ENCODE measurements at places on chromosomes 2 and 18.

- DNase-seq, result no peak
Measured at GRCh38 chr2:85953476-85953875, 64.7 kb upstream of the ST3GAL5 start.

GRCh38 chr2:191806396-191806795 lies 40.5 kb downstream of the CAVIN2 start:
- DNase-seq, result no peak

GRCh38 chr2:217691516-217691915 lies 311.3 kb downstream of the TNS1 start:
- DNase-seq, result no peak

GRCh38 chr2:214904634-214905033 lies 95.2 kb upstream of the BARD1 start:
- DNase-seq, result no peak

DNA sequence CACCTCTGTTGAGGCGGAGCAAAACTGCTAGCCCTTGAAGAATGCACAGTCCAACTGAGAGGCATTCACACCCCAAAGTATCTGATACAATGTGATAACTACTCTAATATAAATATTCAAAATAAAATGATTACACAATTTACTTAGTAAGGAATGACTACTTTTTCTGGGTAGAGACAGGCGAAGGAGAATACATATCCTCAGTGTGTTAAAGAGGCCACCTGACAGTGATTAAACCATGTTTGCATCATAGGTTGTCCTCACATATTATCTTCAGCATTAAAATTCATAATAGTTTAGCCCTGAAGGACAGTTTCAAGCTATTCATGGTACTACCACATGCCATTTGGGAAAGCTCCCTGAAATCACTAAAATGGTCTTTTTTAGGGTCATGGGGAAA lies 16.9 kb upstream of the BAZ2B start:
- no peak for DNase-seq

DNA sequence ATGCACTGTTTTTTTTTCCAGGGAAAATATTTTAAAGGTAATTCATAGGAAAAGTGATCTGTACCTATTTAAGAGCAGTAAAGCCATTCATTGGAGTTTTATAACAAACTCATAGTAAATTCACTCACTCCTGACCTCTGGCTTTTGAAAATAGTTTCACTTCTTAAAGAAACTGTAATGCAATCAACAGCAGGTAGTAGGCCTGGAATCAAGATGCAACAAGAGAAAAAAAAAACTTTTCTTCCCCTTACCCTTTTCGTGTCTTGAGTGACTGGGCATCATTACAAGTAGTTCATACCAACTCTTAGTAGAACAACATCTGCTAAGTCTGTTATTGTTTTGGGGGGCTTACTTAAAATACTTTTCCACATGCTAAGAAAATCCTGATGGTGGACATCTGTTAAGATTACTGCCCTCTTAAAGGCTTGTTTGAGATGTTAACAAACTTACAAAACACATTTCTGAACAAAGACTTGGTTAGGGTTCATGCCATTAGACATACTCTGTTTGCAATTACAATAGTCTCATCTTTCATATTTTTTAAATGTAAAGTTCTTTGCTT lies 164.1 kb upstream of the FOSL2 start:
- DNase-seq, result no peak

- peak; percentile 79 for DNase-seq
Measured at GRCh38 chr2:170409164-170409535, 231.2 kb downstream of the MYO3B start.

DNA sequence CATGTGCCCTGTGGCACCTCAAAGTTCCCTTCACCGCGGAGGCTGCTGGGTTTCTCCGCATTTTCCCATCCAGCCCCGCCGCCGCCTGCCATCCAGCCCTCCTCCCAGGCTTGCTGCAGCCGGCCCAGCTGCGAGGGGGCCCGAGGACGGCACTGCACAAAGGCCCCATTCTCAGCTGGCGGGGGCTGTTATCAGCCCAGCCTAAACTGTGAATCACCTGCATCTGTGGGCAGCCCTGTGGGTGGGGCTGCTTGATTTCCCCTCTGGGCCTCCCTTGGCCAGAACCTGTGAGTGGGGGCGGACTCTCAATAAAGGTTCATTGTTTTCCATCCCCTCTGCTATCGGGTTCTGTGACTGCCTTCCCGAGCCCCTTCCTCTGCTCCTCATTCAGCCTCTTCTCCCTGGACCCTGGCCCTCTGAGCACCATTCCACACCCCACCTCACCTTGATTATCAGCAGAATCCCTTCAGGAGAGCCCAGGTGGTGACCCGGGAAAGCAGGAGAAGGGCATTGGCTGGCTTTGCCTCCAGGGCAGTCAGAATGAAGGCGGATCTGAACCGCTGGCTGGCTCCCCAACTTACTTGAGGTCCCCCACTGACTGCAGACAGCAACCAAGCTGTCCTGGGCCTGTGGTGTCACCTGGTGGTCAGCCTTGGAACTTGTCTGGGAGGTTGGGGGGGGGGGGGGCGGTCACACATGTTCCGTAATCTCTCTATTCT lies 204.5 kb downstream of the ZFP36L2 start:
- no peak for DNase-seq

- DNase-seq, result no peak
Measured at GRCh38 chr2:135909976-135910375, 33.7 kb upstream of the MCM6 start.

GRCh38 chr2:106189764-106190468 lies 4.2 kb downstream of the UXS1 start:
- no peak for DNase-seq

DNA sequence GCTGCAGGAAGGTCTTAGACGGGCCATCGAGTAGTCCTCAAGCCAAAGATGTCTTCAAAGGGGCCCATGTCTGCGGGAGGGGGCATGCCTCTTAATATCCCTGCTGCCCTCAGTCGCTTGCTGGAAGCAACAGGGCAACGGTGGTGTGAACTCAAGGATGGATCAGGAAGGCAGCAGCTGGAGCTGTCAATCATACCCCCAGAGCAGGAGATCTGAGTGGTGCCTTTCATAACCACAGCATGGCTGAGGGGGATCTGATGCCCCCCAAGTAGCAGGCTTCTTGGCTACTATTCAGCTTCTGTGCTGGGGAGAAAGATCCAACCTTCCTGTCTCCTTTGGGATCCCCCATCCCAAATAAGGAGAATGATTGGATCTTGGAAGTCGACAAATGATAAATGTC lies 46.4 kb downstream of the INSIG2 start:
- DNase-seq, result no peak

- DNase-seq, result no peak
Measured at GRCh38 chr2:179946810-179947615, 60.1 kb downstream of the CWC22 start.

GRCh38 chr18:47883771-47884413 lies 46.6 kb downstream of the SMAD2 start:
- peak; percentile 7 for DNase-seq

- DNase-seq, result no peak
Measured at GRCh38 chr2:39737661-39738060, 41.4 kb downstream of the THUMPD2 start.

DNA sequence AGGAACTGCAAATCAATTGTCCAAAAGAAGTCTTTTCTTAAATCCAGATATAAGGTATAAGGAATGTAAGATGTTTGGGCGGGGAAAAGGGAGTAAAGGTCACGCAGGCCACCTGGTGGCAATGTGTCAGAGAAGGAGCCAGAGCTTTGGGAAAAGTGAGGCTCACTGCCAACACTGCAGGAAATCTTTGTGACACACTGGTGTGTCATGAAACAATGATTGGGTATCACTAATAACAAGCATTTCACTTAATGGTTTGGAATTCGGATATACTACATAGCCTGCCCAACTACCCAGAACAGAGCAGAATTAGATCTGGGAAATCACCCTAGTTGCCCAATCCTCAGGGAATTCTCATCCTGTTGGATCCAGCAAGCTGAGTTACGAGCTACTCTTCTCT lies 61.0 kb downstream of the RBMS1 start:
- no peak for DNase-seq

GRCh38 chr18:68354176-68354575 lies 360.7 kb downstream of the TMX3 start:
- no peak for DNase-seq

DNA sequence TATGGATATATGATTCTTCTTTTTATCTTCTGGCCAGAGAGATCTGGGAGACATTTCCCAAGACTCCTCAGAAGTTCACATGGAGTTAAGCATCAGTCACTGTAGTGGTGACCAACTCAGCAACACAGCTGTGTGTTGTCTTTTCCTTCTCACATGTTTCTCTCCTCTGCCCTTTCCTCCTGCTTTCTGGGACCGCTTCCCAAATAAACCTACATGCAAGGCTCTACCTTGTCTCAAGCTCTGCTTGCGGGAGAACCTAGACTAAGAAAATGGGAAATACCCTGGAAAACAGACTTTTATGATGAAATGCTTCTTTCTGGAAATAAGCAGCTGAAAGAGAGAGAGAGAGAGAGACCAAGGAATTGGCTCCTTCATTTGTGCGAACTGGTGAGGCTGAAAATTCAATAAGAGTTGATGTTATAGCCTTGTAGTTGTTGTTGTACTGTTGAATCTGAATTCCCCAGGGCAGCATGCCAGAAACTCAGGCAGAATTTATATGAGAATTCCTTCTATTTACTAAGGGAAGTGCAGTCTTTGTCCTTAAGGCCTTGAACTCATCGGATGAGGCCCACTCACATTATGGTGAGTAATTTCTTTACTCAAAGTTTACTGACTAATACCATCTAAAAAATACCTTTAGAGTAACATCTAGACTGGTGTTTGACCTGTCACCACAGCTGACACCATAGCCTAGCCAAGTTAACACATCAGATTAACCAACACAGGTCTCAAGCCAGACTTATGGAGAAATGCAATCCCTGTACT lies 22.7 kb upstream of the DSC1 start:
- DNase-seq, result no peak

- DNase-seq, result no peak
Measured at GRCh38 chr2:207960090-207960489, 65.2 kb downstream of the PLEKHM3 start.

DNA sequence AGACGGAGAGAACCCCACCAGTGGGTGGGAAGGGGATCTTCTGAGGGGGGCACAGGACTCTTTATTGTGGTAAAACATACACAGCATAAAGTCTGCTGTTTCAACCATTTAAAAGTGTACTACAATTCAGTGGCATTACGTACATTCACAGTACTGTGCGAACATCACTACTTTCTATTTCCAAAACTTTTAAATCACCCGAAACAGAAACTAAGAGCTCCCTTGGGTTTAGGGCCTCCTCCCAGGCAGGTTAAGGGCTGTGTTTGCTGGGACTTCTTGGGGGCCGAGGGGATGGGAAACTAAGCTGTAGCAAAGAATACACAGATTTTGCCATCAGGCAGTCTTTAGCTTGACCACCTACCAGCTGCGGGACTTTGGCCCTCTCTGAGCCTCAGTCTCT lies 242.0 kb downstream of the HAUS1 start:
- DNase-seq, result no peak

GRCh38 chr2:37635504-37636380 lies 35.7 kb downstream of the CDC42EP3 start:
- peak; percentile 75 for DNase-seq

- no peak for DNase-seq
Measured at GRCh38 chr2:12352889-12353288, 363.8 kb upstream of the TRIB2 start.

DNA sequence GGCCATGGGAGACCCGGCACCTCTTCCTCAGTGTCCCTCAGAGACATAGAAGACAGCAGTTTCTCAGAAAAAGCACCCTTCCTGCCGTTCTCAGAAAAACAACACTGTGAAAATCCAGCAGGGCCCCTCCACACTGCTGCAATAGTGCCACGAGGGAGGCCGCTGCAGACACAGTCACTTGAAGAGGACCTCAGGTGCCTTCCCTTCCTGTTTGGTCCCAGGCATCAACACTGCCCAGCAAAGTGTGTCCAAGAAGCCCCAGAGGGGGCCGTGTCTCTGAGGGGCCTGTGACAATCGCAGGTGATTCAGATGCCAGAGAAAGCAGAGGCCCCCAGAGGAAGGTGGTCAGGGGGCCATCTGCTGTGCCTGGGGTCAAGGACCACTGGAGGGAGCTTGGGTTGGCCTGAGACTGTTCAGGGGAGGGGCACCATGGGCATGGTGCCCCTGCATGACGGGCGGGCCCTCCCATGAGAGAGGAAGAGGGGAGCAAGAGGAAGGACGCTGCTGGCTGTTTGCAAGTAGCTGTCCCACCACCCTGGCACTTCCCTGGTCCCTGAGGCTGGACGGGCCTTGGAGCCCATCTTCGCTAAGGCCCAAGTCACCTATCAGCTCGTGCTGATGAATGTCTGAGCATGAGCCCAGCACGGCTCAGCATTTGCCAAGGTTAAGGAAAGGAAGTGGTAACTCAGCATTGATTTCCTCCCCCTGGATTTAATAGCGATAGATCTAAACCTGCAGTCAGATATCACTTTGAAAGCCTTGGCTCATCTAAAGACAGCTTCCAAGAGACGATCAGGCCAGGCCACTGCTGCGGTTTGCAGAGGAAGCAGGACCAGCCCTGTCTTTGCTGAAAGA lies 9.1 kb downstream of the TWIST2 start:
- no peak for DNase-seq

DNA sequence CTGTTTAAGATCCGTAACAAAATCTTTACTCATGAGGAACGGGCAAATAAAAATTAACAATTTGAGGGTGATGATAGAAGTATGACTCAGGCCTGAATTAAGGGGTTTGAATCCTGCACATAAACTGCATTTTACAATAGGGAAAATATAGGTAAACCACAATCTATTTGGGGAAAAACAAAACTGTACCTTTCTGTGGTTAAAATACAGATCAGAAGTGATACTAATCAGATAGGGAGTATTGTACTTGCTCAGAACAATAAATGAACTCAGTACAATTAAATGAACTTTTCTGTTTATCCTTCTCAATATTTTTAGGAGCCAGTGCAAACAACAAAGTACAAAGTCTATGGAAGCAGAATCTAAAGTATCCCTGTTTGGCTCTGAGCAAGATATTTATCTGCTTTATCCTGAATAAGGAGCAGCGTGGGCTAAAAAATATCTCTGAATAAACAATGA lies 287.3 kb downstream of the ZNF385B start:
- no peak for DNase-seq

- DNase-seq, result no peak
Measured at GRCh38 chr18:46393230-46393629, 263.8 kb downstream of the LOXHD1 start.

DNA sequence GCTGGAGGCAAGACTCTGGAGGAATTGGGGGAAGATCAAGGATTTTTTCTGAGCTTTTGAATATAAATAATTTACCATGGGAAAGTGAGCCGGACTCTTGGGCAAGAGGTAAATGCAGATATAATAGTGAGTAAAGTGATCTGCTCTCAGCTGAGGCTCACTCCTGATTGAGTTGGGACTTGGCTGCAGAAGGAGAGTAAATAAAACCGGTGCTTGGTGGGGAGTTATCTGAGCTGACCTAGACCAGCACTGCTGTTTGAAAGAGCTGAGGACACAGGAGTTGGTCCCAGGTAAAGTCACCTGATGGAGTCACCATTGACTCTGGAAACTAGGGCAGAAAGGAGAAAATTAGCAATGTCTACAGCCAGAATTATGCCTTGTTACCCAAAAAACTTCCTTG lies 57.3 kb upstream of the LRPPRC start:
- DNase-seq, result no peak

GRCh38 chr2:67008155-67008554 lies 389.0 kb upstream of the ETAA1 start:
- no peak for DNase-seq
